Fibroblast of skin of left biceps (primary cell): ENCODE measurements at places on chromosomes 1 and 21.

DNA sequence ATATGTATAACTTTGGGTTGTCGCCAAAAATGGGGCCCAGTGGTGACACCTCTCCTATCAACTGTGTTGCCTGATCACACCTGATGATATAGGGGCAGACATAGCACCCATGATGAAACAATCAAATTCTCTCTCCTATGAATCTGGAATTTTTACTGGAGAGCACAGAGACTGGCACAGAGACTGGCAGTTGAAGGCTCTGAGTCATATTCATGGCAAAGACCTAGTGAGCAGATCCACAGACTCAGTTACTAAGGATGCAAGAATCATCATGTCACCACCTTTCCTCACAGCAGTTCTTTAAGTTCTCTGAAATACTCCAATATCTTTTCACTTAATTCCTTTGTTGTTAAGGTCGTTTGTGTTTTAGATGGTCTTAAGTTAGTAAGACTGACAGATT lies 60.0 kb downstream of the APCS start:
- DNase-seq, result no peak

- DNase-seq, result no peak
Observed at GRCh38 chr1:36851087-36851486, 183.2 kb downstream of the GRIK3 start.

DNA sequence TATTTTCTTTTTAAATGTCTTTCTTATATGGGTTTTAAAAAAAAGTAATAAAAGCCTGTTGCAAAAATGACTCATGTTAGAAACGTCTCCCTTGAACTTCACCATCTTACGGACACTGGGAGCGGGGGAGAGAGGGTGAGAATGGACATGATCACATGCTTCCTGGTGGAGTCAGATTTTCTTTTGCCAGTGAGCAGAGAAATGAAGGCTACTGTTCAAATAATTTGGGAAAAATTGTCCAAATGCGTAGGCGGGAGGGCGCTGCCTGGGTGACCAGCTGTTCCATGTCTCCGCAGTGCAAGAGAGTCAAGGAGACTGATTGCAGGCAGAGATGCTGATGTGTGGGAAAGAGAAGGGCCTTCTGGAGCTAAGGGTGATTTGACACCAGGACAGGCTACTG lies 23.1 kb downstream of the EIF2D start:
- peak; percentile 43 for DNase-seq

DNA sequence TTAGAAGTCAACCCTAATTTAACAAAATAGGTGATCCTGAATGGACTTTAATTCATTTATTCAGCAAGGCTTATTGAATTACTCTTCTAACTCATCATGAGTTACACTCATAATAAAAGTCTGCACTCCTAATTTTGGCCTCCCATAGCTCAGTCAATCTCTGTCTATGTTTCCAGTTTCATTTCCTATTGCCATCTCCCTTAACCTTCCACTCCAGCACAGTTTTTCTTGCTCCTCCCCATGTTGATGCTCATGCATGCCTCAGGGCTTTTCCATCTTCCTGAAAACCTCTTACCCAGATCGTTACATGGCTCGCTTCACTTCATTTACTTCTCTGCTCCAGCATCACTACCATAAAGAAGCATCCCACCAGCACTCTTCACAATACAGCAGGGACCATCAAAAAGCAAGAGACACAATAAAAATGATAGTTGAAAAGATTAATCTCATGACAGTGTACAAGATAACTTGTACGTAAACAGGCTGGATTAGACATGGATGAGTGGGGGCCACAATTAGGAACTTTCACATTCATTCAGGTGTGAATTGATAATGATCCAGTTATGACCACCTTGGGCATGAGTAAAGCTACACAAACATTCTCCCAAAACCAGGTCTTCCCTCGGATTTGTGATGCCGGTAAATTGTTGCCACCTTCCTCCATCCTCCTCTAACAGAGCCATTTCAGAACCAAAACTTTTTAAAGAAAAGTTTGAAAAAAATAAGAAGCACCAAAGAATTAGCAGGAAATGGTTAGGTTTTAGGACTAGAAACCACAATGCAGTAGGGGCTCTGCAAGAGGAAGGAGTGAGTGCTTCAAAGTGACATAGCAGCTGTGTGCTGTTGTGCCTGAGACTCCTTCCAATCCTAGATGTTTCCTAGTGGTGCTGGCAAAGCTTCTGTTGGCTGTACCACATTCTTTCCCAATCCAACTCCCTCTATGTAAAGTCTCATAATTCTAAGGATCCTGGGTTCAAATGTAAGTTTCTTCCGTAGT lies 89.8 kb downstream of the OLFML2B start:
- DNase-seq, result no peak

GRCh38 chr1:175250027-175250426 lies 57.5 kb upstream of the KIAA0040 start:
- DNase-seq, result no peak

DNA sequence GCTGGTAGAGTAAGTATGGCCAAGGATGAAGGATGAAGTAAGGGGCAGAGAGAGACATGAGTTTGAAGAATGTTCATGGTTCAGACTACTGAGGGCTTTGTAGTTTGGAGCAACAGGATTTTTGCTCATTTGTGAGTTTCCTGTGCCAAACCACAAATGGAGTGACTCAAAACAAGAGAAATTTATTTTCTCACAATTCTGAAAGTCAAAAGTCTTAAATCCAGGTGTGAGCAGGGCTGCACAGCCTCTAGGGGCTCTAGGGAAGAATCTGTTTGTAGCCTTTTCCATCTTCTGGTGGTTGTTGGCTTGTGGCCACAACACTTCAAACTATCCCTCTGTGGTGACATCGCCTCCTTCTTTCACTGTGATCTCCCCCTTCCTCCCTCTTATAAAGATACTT lies 58.9 kb downstream of the RHOU start:
- DNase-seq, result no peak

- DNase-seq, result no peak
Observed at GRCh38 chr1:33298623-33299277, 22.1 kb downstream of the A3GALT2 start.

DNA sequence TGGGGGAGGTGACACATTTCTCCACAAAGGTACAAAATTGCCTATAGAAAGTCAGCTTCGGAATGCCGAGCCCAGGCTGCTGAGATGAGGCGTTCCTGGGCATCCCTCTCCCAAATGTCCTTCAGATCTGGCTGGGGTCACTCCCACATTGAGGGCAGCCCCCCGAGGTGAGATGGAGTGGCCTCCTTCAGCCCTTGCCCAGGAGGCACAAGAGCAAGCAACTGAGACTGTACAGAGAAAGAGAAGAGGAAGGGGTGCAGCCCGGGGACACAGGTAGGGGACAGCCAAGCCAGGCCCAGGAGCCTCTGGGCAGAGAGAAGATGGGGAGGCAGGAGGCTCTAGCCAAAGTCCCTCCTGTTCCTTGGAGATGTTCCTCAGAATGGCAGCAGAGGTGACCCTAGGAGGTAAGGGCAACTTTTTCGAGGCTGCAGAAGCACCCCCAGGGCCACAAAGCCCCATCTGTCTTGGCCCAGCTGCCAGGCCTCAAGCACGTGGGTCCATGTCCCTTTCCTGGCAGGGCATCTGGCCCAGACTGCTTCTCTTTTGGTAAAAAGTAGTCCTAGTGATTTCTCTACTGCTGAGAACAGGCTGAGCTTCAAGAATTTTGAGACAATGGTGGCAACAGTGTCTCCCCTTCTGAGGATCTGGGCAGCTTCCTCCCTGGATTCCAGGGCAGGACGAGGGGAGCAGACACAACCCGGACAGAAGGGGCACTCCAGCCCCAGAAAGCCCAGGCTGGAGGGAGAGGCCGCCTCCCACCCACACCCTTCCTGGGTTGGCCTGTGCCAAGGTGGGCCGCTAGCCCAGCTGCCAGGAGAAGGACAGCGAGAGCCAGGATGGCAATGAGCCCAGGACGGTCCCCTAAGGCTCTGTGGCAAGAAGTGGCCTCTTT lies 68.0 kb downstream of the LRRN2 start:
- no peak for DNase-seq

- DNase-seq, result no peak
Observed at GRCh38 chr1:175338387-175339135, 146.0 kb upstream of the KIAA0040 start.

DNA sequence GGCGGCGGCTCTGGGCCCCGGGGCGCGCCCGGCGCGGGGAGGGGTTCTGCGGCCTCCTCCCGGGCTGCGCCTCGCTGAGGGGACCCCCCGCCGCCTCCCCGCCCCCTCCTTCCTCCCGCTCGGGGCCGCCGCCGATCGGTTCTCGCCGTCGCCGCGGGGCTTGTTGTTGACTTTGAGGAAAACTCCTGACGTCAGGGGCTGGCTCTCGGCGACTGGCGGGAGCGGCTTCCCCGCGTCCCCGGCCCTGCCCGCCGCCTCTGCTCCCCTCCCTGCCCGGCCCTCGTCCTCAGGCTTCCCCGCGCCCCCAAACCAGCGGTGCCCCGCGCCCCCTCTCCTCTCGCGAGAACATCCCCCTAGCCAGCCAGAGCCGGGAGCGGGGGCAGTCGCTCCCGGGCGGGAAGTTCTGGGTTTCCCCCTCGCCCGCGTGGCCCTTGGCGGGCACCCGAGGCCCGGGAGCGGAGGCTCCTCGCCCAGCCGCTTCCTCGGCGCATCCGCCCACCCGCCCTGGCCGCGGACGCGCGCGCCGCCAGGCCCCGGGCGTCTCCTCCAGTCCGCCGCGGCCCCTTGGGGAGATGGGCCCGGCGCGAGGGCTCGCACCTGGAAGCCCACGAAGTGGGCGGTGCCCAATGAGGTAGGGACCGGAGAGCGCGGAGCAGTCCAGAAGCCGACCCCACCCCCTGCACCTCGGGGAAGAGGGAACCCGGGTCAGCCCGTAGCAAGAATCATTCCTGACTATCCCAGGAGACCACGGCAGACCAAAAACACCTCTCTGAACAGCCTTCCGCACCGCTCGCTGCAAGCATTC lies 611 bp upstream of the AKT3 start:
- DNase-seq, result peak; percentile 51

- DNase-seq, result no peak
Observed at GRCh38 chr1:218242171-218242570, 42.9 kb upstream of the RRP15 start.

DNA sequence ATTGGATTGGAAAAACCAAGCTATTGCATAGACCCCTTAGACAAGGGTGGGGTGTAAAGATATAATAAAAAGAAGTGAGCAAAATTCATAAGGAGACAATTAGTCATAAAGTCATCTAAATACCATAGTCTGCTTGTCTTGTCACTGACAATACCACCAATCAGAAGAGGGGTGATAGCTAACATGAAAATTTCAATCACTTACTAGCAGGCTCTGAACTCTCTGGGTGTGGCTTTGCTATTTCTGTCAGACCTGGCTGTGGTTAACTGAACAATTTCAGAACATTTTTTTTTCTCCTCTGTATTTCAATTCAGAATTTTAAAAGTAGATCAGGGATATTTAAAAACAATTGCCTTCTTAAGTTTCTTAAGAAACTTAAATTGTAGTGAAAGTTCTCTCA lies 158.5 kb upstream of the PRMT6 start:
- DNase-seq, result no peak

DNA sequence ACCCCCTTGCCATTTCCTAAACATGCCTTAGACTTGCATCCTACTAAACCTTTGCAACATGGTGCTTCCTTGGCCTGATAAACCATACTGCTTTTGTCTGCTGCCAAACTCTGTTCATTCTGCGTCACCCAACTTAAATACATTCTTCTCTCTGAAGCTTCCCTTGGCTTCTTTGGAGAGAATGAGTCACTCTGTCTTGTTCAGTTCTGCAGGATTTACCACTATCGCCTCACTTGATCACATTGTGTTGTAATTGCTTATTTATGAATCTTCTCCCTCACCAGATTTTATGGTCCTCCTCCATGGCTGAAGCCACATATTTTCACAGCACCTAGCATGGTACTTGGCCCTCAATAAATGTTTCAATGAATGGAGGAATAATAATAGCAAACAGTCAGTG lies 21.7 kb upstream of the TUT4 start:
- peak; percentile 74 for DNase-seq

- no peak for DNase-seq
Observed at GRCh38 chr1:52186449-52186848, 44.6 kb downstream of the ZFYVE9 start.

- no peak for DNase-seq
Observed at GRCh38 chr21:31509194-31510017, 150.1 kb upstream of the SOD1 start.

- no peak for DNase-seq
Observed at GRCh38 chr1:211947396-211948295, 87.7 kb downstream of the INTS7 start.

- no peak for DNase-seq
Observed at GRCh38 chr1:113675302-113675701, 84.0 kb downstream of the PHTF1 start.

DNA sequence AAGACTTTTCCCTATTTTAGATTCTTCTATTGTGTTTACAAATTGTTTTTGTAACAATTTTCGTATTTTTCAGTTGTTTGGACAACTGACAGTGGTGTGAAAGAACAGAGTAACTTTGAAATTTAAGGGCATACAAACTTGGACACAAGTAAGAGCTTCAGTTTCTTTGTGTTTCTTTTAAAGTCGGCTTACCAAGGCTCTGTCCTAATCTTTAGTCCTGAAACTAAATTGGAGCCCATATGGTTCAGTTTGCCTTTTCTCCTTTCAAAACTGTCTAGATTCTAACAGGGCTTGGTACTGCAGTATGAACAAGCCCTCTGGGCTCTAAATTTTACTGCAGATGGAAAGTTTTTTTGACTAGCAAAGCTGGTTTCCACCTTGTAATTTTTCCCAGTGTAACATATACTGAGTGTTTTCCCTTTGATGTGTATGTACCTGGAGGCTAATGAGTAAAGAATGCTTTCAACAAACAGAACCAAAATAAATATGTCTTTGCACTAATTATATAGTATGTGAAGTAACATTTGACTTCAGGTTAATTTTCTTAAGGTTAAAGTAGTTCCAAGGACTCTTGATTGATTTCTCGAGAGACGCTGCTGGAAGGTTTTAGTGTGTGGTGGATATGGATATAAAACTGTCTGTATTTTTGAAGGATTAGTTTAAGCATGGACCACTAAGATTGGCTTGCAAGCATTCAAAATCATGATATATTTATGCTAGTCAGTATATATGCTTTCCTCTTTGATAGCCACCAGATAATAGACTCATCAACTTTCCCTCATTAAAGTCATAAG lies 4.1 kb downstream of the SNX27 start:
- DNase-seq, result no peak

GRCh38 chr1:6859415-6860343 lies 74.4 kb downstream of the CAMTA1 start:
- peak; percentile 95 for DNase-seq

GRCh38 chr1:194975913-194976312 lies 1632.3 kb downstream of the KCNT2 start:
- DNase-seq, result no peak

DNA sequence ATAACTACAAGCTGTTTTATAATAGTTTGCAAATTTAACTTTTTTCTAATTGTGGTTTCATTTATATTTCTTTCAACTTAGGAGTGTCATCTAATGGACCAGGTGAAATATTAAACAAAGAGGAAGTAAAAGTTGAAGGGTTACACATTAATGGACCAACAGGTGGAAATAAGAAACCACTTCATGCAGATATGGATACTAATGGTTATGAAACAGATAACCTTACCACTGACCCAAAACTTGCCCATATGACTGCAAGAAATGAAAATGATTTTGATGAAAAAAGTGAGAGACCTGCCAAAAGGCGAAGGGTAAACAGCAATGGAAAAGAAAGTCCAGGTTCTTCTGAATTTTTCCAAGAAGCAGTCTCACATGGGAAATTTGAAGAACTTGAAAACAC lies 59.7 kb downstream of the MIER1 start:
- DNase-seq, result no peak
